NCI-H69 (cell line): ENCODE measurements at places on chromosomes 1 and 21.
A peak's percentile ranks its signal among the peaks of the same experiment; 100 is the strongest.

- DNase-seq, result no peak
Measured at GRCh38 chr1:229980009-229980408, 87.0 kb upstream of the GALNT2 start.

- no peak for DNase-seq
Measured at GRCh38 chr1:19373211-19374082, 61.3 kb downstream of the SLC66A1 start.

DNA sequence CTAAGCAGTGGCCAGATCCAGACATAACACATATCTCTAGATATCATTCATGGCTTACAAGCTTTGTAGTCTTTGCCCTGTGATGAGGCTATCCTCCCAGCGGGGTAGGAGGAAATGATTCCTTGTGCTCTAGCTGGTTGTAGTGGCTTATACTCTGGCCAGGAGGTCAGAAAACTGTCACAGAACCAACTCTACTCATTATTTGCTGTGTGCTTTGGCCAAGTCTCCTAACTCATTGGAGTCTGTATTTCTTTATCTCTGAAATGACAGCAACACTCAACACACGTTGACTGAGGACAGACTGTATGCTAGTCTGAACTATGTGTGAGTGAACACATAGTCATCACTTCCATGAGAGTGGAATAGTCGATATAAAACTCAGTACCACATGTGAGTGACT, 116.7 kb upstream of the F3 start:
- no peak for DNase-seq

GRCh38 chr1:241531195-241532161, 700 bp upstream of the KMO start:
- peak; percentile 83 for DNase-seq

DNA sequence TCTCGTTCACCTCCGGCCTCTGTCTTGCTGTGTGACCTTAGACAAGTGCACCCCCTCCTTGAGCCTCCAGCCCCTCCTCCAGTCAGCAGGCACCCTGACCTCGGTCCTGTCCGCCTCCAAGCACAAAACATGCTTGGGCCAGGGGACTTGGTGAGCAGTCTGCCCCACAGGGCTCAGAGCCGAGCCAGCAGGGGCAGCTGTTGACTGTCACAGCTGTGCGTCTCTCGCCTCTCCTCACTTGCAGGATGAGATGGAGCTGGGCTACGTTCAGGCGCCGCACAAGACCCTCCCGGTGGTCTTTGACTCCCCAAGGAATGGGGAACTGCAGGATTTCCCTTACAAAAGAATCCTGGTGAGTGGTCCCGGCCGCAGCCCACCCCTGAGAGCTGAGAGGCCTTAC, 24.2 kb downstream of the PADI3 start:
- no peak for DNase-seq

DNA sequence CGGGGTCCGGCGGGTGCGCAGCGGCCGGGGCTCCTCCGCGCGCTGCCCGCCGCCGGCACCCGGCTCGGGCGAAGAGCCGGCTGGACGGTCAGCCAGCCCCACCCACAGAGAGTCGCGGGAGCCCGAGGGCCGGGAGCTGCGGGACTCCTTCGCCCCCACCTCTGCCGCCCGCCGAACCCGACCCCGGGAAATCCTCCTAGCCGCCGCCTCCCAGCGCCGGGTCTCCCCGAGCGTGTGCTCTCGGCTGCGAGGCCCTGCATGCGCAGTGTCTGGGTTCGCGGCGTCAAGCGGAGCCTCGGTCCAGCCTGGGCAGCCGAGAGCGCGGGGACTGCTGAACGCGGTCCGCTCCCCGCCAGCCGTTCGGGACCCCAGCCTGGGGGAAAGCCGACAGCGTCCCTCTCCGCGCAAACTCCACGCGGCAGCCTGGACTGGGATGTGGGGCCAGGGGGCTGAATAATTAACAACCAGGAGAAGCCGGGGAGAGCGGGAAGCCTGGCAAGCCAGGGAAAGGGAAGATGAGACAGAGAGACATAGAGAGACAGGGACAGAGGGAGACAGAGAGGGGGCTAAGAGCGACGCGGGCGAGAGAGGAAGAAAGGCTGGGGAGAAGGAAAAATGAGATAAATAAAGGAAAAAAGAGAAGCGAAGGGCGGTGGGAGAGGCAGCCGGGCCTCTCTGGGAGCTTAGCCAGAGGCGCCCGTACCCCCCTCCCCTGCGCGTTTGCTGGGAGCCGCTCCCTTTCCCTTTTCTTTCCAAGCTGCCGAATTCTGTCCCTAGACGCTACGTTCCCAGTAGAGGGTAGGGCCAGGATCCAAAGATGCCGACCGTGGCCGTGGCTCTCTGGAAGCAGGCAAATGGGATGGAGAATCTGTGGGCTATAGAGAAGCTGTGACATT, 64.2 kb downstream of the MEF2D start:
- DNase-seq, result peak; percentile 44

- DNase-seq, result no peak
Measured at GRCh38 chr1:236670060-236670459, 16.2 kb upstream of the ACTN2 start.

GRCh38 chr1:174068000-174068399, 45.8 kb upstream of the RC3H1 start:
- peak; percentile 10 for DNase-seq

DNA sequence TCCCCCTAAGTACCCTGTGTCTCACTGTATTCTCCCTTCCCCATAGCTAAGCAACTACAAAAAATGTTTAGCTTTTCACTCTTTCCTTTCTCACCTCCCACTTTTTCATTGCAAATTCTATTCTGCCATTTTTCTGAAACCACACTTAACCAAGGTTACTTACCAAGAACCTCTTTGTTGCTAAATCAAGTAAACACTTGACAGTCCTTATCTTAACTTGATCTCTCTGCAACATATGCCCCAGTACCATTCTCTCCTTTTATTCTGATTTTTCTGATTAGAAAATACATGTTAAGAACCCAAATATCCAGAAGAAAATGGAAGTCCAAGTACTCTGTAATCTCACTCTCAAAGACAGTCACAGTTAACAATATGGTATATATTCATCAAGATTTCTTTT, 16.0 kb downstream of the EVI5 start:
- no peak for DNase-seq

- DNase-seq, result no peak
Measured at GRCh38 chr1:2152954-2153353, 41.6 kb downstream of the FAAP20 start.

DNA sequence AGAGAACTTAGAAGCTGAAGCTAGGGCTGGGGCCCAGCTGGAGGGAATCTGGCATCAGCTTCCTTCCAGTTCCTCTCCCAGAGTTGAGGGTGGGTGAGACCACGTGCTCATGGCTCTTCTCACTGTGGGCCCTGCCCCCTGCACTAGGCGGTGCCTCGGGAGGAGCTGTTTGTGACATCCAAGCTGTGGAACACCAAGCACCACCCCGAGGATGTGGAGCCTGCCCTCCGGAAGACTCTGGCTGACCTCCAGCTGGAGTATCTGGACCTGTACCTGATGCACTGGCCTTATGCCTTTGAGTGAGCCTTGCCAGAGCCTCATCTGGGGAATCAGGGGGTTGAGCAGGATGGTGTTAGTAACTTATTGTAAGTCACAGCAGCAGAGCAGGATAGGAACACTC, 16.1 kb downstream of the AKR1A1 start:
- DNase-seq, result no peak

GRCh38 chr1:99675292-99675691, 29.4 kb downstream of the PALMD start:
- DNase-seq, result no peak

GRCh38 chr1:102099916-102100315, 103.2 kb upstream of the OLFM3 start:
- no peak for DNase-seq

- DNase-seq, result no peak
Measured at GRCh38 chr1:94024104-94024792, 96.7 kb downstream of the ABCA4 start.

DNA sequence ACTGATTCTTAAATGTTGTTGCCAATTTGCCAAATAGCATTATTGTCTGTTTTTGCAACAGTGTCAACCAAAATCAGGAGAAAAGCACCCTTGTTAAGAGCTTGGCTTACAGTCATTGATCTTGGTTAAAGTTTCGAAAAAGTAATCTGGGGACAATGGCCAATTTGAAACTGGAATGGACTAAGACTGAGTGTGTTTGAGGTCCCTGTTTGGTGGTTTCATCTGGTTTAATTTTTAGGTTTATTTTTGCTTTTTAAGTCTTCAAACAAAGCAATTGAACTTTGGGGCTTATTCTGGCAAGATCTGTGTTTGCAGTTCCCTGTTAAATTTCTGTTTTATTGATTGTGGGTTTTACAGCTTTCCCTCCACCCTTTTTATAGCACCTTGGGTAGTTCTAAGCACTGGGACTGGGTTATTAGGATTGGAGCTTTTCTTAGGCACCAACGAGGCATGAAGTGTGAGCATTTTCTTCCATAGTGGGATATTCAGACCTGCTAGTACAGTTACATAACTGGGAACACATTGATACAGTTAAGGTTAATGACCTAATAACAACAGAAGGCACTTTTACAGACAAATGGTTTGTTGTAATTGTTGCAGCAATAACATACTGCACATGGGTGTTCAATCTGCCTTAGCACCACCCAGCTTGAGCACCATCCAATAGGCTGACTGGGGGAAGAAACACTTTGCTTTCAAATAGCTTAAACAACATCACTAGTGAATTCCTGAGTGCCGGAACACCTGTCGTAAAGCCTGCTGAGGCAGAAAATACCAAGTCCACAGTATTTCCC, 40.6 kb upstream of the MAP10 start:
- no peak for DNase-seq

DNA sequence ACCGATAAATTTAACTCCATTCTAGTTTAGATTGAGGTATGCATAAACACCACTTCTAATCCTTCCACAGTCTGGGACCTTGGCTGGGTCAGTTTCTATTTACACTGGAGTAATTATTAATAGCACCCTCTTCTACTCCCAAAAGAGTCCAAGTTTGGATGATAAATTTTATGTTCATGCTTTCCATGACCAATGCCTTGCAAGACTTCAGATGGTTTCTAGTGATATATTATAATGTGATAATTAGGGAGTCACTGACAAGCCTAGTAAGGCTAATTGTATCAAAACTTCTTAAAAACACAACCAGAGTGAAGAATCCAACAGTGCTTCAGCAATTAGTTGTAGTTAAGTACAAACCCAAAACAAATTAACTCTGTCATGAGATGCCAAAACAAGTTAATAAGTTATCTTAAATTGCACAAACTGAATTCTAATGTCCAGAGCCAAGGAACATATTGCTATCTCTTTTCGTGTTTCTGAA, 489.6 kb downstream of the TTLL7 start:
- no peak for DNase-seq

DNA sequence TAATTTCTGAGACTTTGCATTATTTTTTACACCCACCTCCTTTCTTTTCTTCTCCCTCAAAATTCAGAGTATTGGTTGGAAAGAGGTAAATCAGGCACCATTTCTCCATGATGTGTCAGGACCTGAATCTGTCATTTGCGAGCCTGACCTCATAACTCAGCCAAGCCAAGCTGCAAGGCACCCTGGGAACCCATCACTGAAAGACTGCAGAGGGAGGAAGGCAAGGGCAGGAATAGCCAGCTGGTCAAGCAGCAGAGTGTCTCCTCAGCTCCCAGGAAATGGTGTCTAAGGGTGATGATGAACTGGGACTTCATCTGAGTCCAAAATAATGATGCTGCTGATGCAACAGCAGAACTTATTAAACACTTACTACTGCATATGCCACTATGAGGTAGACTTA, 556.6 kb downstream of the OMA1 start:
- no peak for DNase-seq

GRCh38 chr1:30268923-30269666, 454.3 kb downstream of the MATN1 start:
- DNase-seq, result no peak

GRCh38 chr1:58702261-58703141, 2.6 kb upstream of the MYSM1 start:
- no peak for DNase-seq

DNA sequence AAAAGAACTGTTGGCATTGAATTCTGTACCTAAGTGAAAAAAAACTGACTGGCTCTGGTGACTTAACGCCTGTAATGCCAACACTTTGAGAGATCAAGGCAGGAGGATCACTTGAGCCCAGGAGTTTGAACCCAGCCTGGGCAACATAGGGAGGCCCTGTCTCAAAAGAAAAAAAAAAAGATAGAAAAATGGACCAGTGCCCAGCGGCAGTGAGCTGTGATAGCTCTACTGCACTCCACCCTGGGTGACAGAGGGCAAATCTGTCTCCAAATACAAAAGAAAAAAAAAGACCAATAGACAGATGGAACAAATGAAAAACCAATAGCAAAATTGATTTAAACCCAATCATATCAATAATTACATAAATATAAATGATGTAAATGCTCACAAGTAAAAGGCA, 674 bp upstream of the AKR7A3 start:
- no peak for DNase-seq

DNA sequence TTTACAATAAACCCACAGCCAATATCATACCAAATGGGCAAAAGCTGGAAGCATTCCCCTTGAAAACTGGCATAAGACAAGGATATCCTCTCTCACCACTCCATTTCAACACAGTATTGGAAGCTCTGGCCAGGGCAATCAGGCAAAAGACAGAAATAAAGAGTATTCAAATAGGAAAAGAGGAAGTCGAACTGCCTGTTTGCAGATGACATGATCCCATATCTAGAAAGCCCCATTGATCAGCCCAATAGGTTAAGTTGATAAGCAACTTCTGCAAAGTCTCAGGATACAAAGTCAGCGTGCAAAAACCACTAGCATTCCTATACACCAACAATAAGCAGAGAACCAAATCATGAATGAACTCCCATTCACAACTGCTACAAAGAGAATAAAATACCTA, 235.5 kb downstream of the DPYD start:
- DNase-seq, result no peak

GRCh38 chr1:43832998-43833397, 100.6 kb upstream of the ARTN start:
- no peak for DNase-seq

DNA sequence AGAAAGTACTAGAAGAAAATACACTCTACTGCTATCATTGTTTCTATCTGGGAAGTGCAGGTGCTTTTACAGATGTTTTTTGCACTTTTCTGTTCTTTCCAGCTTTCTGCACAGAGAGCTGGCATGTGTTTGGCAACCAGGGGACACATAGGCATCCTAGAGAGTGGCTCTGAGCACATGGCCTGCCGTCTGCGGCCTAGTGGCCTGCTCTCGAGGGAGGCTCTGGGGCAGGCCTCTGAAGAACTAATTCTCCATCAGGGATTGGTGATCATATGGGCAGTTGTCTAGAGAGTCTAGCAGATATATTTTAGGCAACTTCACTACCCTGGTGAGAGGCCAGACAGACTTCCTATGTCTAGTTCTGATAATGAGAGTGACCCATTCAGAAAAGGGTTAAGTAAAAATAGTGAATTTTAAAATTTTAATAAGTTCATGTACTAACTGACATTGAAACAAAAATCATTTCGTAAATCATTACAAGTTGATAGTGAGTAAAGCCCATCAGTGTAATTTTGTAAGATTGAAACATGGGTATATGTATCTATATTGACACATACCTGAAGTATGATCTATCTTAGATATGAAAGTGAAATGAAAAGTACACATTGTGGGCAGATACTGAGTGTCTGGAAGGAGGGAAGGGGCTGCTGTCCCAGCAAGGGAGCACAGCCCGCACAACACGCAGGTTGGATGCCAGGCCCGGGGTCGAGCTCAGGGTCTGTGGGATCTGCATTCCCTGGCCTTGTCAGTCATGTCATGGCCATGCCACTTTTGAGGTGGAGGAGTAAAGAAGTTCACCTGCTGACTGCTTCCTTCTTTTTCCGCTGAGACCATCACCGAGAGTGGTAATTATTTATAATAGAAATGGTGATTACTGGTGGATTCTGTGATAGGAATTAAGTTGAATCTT, 79.8 kb downstream of the PCBP3 start:
- DNase-seq, result no peak
